ENCODE measurements at places on chromosomes 7 and 10.
A peak's percentile ranks its signal among the peaks of the same experiment; 100 is the strongest.

DNA sequence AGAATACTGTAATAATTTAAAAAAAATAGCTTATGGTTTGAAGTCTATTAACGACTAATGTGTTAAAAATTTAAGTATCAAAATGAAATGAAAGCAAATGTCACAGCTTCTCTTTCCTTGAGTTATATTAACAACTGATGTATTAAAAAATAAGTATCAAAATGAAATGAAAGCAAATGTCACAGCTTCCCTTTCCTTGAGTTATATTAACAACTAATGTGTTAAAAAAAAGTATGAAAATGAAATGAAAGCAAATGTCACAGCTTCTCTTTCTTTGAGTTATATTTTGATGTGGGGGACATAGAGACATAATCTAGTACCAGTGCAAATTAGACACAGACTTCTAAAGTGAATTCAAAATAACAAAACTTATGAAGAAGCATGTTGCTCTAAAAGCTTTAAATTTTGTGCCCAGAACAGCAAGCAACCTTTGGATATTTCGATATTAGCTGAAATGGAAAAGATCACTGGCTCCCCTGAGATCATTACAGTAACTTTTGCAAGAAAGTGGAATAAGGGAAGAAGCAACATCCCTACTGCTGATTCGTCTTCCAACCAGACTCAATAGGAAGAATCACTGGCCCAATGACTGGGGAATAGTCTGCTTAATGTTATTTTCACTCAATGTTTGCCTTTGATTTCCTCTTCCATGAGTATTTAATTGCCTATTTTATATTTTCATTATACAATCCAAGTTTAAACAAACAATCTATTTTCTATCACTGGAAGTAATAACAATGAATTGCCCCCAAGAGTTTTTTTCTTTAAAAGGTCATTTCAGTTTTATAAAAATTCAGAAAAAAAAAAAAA, 8.0 kb downstream of the SKAP2 start:
- no peak for DNase-seq

DNA sequence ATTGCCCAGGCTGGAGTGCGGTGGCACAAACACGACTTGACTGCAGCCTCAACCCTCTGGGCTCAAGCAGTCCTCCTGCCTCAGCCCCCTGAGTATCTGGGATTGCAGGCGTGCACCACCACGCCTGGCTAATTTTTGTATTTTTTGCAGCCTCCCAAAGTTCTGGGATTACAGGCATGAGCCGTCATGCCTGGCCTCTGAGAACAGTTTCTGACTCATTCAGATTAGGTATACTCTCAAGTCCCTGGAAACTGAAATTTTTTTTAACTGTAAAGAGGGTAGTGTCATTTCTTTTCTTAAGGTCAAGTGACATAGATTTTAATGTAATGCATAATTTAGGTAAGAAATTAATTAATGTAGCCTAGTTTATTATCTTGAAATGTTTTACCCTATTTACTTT, 104.7 kb downstream of the SEPTIN7 start:
- no peak for DNase-seq

DNA sequence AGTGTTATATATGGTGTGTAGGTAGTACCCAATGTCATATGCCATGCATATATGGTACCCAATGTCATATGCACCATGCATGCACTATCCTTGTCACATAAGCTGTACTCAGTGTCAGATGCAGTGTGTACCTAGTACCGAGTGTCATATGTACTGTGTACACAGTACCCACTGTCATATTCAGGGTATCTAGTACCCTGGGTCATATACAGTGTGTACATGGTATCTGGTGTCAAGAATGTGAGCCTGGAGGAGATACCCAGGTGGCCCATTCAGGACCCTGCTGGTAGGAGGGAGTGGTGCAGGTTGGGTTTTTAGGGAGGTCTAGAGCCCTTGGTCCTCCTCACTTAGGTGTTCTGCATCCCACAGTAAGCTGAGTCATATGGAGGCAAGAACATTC, 1.8 kb downstream of the ZMYND11 start:
- DNase-seq, result no peak

DNA sequence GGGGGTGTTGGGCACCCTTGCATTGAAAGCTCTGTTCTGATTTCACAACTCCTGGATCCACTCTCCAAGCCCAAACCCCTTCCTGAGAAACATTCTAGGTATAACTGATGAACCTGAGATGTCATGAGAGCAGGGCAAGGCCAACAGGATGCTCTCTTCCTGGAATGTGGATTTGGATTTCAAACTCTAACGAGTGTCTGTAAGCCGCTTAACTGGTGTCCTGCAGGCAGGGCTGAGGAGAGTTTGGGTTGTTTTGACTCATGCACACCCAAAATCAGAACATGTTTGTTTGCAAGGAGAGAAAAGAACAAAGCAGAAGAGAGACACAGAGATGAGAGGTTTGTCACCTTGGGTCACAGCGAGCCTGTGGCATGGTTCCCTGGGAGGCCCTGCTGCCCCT, 24.6 kb upstream of the AKR1E2 start:
- DNase-seq, result no peak

DNA sequence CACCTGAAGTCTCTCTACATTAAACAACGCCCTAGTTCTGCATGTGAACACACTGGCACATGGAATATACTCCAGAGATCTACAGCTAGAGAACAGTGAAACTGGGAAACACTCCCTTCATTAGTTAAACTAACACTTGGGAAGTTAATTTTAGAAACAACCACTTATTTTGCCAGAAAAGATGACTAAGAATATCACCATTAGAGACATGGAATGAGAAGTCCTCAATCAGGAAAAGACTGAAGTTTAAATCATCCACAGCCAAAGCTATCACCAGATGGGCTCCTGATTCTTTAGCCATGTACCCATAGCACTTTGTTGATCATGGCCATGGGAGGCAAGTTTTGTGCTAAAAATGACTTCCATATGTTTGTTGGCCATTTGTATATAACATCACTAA, 719.5 kb downstream of the KCNMA1 start:
- DNase-seq, result no peak

DNA sequence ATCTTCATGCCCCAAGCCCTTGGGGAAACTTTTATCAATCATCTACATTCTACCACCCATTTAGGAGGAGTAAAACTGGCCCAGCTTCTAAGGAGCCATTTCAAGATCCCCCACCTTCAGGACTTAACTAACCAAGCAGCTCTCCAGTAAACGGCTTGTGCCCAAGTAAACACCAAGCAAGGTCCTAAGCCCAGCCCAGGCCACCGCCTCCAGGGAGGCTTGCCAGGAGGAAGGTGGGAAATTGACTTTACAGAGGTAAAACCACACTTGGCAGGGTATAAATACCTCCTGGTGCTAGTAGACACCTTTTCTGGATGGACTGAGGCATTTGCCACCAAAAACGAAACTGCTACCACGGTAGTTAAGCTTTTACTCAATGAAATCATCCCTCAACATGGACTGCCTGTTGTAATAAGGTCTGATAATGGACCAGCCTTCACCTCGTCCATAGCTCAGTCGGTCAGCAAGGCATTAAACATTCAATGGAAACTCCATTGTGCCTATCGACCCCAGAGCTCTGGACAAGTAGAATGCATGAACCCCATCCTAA, 5.6 kb downstream of the AKR1B15 start:
- DNase-seq, result no peak

DNA sequence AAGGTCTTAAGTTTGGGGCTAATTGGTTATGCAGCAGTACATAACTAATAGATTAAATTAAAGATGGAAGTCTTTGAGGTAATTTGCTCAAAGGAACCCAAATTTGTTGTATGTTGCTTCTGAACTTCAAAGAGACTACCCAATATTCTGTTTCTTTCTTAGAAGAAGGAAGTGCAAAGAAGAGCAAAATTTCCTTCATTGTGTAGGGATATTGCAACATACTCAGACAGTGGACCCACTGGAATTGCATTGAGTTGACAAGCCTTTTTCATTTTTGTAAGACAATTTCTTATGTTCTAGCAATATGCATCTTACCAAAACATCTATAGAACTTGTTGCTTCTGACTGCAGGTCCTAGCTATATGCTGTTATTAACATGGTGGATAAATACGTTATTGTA, 527.8 kb downstream of the SH2D4B start:
- no peak for DNase-seq

GRCh38 chr10:29598851-29599311, 35.9 kb downstream of the SVIL start:
- DNase-seq, result peak; percentile 60

DNA sequence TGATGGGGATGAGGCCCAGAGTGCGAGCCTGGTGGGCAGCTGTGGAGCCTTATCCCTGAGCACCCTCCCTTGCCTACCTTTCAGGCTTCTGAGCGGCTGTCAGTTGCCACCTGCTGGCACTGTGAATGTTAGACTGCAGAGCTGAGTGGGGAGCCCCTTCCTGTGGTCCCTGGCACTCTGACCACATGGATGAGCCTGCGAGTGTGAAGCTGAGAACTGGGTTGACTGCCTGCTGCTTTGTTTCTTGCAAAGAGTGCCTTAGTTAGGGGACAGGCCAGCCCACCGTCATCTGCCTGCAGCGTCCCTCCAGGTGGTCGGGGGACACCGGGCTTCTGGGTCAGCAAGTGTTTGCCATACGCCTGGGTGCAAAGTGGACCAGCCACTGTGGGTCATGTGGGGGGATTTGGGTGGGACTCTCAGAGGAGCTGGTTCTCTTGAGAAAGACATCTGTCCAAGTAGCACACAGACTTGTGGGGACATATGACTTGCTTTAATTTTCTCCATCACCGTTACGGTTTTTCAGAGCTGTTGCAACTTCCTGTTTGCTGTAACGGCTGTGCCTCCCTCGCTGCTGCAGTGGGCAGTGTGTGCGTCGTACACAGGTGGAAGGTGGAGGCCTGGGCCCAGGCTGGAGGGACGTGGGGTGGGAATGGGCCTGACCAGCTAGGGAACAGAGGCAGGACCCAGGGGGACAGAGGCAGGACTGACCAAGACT, 13.7 kb downstream of the INPP5A start:
- peak; percentile 11 for DNase-seq

DNA sequence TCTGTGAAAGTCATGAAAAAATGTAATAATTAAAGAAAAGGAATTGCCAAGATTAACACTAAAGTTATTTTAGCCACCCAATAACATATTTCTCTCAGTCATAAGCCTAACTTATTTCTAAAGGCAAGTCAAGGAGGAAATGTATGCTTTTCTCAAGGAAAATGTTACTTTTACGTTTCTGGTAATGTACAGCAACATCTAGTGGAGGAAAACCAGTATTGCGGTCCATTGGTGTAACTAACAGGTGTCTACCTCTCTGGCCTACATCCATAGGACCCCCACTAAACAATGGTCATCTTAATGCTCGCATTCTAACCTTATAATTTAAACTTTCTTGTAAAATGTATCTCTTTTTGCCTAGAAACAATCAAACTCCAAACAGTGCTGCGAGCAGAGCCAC, 437.5 kb downstream of the KIF20B start:
- DNase-seq, result no peak

Data from uterus (tissue), 4 donors.